ENCODE measurements at places on chromosomes 1 and 21.

- no peak for DNase-seq
These were observed 46.6 kb downstream of the NEK7 start for GRCh38 chr1:198203434-198203833.

GRCh38 chr1:224506141-224506814 lies 71.7 kb upstream of the WDR26 start:
- DNase-seq: no peak

DNA sequence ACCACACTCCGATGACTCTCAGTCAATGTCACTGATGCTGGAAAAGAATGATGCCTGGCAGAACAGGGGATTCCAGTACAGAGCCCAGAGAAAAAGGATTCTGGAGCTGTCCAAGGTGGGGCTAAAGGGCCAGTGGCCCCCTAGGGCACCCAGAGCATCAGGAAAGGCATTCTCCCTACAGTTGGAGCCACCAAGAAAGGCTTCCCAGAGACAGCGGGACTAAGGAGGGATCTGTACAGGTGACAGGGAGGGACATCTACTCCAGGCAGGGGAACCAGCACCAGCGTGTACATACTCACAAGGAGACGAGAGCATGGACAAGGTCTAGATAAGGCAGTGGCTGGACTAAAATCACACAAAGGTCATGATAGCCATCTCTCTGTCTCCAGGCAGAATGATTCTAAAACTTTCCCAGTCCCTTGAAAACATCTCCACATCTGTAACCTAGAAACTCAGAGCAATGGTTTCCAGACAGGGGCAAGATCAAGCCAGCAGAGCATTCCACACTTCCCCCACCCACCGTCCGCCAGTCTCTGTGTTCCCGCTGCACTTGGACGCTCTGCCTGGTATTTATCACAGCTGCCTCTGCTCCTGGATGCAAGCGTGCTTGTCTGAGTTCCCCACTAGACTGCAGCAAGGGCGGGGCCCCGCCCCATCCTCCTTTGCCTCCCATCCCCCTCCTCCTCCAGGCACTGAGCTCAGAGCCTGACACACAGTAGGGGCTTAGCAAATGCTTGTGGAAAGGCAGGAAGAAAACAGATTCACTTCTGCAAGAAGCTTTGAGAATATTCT lies 111.6 kb upstream of the ZC3H12A start:
- no peak for DNase-seq

- DNase-seq: peak; percentile 10
These were observed 2.6 kb downstream of the HFM1 start for GRCh38 chr1:91402023-91402422.

GRCh38 chr1:170530972-170531757 lies 801 bp upstream of the GORAB start:
- no peak for DNase-seq

DNA sequence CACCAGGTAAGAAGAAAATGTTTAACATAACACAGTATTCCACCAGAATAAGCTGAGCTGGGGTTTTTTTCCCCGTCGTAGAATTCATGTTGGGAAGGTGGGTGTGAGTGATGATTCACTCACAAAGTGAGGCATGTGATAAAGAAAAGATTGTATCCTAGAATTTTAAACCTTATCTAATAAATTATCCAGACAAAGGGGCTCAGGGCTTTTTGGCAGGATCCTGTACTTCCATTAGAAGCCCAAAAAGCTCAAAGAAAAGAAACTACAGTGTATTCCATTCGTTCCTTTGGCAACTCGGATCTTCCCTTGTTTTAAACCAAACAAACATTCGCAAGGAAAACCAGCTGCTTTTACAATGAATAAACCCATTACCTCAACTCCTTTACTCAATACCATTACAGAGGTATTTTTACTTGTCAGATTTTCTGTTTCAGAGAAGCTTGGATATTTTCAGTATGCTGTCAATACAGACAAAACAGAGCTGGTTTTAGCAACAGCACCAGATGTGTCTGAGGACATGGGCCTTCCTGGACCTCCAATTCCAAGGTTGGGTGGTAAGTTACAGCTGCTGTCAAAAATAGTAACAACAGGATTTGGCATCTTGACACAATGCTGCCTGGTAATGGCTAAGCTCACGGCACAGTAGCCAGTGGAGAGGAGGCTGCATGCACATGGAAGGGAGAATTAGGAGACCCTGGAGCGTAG lies 159.9 kb upstream of the RUNX1 start:
- DNase-seq: no peak

- no peak for DNase-seq
These were observed 240.8 kb upstream of the FGGY start for GRCh38 chr1:59055908-59056719.

DNA sequence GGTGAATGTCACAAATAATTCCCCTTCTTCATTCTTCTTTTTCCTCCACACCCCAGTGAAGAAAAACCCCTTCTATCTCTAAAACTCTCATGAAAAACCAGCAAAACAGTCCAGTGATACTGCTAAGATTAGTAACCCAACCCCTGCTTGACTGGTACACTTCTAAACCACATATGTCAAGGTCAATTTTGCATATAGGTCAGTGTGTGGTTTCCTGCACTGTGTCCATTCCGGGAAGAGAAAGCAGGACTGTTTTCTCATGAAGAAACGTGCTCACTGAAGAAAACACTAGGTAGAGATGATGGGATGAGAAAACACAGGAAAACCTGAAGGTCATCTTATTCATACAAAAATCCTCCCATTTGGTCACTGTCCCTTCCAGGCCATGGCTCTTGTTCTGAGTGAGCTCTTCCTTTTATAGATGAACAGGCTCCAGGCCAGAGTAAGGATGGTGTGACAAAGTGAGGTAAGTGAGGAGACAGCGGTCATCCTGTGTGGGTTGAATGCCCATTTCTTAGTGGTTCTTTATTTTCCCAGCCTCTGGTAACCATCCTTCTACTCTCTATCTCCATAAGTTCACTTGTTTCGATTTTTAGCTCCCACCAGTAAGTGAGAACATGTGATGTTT lies 122.7 kb downstream of the FASLG start:
- DNase-seq: no peak
